ENCODE measurements at places on chromosomes 5 and 9.

- DNase-seq = no peak
Measured at GRCh38 chr5:125536582-125536981, 790.1 kb upstream of the ZNF608 start.

DNA sequence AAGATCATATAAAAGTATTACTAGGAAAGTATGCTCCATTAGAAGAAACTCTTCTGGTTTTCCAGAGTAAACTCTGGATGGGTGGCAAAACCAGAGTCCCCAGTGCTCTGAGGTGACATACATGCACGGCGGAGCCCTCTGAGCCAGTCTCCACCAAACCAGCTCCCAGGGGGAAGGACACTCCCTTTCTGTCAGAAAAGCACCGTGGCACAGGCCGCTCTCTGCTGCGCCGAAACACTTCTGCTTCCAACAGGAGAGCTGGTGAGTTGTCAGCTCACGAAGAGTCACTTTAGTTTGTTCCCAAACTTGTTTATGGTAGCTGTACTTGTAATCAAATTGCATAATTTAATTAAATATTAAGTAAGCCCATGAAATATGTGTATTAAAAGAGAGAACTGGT is 184.6 kb downstream of the CDK5RAP2 start:
- DNase-seq = no peak

- no peak for DNase-seq
Measured at GRCh38 chr9:79001012-79001411, 570.8 kb upstream of the TLE4 start.

DNA sequence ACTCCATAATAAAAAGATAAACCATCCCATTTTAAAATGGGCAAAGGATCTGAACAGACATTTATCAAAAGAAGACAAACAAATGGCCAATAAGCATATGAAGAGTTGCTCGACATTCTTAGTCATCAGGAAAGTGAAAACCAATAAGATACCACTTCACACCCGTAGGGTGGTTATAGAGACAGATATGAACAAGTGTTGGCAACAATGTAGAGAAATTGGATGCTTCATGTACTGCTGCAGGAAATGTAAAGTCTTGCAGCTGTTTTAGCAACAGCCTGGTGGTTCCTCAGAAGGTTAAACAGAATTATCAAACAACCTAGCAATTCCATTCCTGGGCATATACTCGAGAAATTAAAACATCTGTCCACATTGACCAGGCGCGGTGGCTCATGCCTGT is 42.5 kb downstream of the GTF3C4 start:
- no peak for DNase-seq

- DNase-seq = no peak
Measured at GRCh38 chr9:84382720-84383119, 42.2 kb upstream of the SLC28A3 start.

DNA sequence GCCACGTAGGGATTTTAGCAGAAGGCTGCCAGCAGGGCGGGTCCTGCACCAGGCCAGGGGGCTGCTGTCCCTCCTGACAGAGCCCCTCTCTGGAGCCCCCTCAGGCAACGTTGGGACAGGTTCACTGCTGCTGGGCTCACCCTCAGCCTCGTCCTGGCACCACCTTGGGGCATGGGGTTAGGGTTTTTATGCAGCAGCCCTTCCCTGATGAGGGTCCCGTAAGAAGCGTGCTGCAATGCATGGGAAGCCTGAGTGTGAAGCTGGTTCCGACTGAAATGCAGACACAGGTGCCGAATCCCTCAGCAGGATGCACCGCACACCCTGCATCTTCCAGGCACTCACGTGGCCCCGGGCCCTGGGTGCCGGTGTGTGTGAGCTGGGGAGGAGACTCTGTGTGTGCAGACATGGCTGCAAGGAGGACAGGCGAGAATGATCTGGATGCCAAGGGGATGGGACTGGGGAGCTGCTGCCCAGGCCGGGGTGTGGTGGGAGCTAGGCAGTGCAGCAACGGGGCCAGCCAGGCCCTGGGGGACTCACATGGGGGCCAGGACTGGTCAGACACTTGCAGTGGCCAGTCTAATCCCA is 27.1 kb downstream of the ZDHHC11B start:
- DNase-seq = no peak

DNA sequence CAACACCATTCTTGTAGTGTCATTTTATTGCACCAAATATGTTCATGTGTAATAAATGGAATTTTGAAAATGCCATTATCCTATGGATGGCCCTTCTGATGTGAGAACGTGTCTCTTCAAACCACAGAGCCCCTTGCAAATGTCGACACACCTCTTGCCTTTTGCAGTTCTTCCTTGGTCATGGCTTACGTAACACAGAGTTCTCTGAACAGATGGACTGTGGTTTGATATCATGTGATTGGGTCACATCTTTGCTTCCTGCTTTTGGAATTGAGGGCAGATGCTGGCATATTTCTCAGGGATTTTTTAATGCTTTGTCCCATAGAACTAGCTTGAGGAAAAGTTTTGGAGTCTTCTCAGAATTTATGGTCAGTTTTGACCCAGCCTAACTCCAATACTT is 4.6 kb downstream of the TGFBR1 start:
- no peak for DNase-seq
